ENCODE measurements at places on chromosomes 1 and 21.

DNA sequence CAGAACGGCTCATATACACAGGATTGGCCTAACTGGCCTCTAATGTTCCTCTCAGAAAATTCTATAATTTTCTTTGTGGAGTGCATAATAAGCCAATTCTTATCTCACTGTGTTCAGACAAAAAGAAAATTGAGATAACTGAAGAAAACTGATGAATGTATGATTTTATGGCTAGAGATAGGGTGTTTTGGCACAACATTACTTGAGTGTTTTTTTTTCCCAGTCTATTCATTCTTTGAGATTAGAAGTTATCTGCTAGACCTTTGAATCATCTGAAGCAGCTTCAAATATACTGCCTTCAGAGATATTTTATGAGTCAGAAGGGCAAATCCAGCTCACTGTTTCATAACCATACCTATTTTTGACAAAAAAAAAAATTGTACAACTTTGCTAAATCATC, 85.6 kb downstream of the VAV3 start:
- DNase-seq = no peak

DNA sequence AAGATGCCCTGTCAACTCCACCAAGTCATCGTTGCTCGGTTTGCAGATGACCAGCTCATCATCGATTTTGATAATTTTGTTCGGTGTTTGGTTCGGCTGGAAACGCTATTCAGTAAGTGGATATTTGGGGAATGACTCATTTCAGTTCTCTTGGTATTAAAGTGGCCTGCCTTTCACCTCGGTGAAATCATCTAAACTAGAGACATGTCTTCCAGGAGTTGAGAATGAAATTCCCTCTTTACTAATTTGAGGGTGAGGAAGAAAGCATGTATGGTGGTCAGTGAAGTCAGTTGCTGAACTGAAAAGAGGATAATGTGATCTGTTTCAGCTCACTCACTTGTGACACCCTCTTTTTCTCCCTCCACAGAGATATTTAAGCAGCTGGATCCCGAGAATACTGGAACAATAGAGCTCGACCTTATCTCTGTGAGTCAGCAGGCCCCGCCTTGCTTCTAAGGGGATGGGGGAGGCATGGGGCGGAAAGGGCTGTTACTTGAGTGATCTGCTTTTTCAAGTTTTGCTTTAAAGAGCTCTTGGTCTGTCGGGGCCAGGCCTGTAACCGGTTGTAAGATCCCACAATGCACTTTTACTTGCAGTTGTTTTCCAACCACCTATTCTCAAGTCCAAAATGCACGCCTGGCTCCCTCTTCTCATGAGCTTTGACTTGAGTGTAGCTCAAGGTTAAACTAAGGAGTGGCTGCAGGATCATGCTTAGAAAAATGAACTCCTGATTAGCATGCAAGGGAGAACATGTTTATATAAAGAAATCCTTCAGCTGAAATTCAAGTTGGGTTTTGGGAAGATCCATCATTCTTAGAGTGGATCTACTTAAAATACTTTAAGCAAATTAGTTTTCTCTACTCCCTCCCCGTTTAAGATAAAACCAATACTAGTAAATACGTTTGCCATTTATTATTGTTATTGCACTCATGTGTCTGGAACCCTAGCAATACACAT, 59.8 kb downstream of the CAPN2 start:
- DNase-seq = peak; percentile 54

DNA sequence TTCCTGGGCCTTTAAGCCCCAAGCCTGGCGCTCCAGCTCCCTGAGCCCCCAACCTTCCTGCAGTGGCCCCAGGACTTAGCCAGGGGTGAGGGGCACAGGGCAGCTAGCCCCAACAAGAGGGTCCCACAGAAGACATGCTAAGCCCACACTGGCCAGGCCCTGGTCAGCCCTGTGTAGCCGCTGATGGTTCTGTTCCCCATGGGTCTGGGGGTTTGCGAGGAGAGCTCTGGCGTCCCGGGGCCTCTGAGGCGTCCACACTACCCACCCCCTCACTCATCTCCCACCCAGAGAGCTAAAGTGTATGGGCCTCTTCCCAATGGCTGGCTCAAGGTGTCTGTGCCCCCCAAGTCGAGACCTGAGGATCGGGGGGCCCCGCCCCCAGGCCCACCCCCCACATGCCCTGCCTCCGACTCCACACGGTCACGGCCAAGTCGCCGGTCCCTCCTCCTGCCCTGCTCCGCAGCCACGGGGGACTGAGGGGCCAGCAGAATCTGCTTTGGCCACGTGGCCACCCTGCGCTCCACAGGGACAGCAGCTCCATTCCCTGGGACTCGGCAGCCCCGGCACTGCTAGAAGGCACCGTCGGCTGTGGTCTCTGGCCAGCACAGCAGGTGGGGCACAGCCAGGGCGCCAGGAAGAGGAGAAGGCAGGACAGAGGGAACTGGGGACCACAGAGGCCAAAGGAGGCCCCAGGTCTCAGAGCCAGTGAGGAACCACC, 7.8 kb downstream of the TNFRSF18 start:
- peak; percentile 17 for DNase-seq

- no peak for DNase-seq
Observed at GRCh38 chr1:112633628-112634027, 14.0 kb downstream of the CAPZA1 start.

DNA sequence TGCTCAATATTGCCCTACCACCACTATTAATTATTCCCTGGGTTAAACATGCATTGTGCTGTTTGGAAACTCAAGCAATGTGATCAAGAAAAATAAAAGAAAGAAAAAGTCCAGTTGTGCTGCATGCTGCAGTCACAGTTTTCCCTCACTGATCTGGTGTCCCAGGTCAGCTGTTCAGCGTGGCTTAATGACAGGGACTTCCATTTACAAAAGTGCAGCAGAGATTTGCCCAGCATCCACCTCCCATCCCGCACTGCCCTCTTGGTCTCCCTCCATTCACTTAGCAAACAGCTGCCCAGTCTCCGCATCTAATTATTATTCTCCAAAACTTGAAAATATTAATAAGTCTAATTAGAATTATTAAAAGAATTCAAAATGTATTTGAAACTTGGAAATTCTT, 2.0 kb upstream of the OR2T4 start:
- DNase-seq = no peak

DNA sequence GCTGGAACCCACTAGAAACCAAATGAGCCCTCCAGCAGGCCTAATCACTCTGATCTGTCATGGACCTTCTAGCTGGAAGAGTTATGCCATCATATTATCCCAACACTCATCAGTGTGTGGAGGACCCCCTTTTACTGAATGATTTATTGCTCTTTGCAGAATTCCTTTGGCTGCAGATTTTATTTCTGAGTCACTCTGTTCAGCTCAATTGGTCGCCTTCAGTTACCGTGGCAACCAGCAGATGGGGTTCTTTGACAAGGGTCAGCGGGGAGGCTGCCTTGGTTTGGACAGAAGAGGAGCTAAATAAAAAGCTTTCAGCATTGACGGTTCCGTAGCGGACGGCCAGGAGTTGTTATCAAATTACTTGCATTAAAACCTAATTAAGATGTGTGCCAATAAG, 220.1 kb downstream of the SDCCAG8 start:
- DNase-seq = no peak

Data from right hindlimb (tissue), 1 donor.